DMS79 treated with DMSO at 0.1 percent for 48 hours (cell line): ENCODE measurements at places on chromosomes 11 and 22.
A peak's percentile ranks its signal among the peaks of the same experiment; 100 is the strongest.

- DNase-seq, result no peak
These were observed 1252.2 kb downstream of the JRKL start for GRCh38 chr11:97641988-97642387.

GRCh38 chr11:125873881-125874555 lies 13.4 kb upstream of the HYLS1 start:
- DNase-seq, result no peak

DNA sequence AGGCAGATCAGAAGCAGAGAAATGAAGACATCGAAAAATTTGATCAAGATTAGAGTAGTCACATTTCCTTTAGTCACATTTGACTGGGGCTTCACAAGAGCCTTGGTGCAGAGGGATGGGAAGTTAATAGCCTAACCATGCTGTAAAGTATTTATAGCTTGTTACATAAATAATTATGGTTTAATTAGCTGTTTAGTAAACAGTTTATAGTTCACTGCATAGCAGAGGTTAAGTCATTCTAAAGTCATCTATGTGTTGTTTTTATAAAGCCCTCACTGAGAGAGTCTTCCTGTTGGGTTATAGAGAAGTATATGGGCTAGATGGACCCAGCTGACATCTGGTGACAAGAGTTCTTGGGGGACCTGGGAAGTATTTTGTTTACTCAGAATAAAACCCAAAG lies 47.1 kb downstream of the INSC start:
- no peak for DNase-seq

DNA sequence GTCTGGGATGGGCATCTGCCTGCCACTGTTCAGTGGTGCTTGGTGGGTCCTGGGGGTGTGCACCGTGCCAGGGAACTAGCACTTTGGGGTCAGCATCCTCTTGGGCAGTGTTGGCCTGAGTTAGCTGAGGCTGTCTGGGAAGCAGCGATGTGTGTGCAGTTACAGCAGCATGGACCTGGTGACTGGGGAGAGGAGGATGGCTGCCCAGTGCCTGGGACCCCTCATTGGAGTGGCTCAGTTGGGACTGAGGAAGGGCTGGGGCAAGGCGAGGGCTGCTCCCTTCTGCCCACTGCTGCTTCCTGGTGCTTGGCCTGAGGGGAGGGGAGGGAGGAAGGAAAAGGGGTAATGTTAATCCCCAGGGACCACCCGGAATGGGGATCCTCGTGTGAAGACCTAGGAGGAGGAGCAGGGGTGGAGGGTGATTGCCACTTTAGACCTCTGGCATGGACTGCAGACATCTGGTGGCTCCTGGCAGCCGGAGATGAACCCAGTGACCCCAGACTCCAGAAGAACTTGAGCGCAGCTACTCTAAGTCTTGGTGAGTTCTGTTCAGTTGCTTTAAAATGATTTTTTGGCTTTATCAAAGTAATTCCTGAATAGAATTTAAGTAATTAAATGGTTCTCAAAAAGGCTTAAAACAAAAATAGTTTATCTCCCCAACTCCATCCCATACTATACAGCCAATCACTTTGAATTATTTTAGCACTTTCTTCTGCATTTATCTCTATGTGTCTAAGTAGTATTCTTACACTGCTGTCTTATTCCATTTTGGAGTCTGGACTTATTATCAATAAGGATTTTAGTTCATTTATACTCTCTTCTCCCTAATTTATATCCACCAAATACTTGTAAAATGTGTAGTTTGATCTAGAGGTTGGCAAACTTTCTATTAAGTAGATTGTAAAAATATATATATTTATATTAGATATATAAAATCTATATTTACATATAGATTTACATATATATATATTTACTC lies 15.4 kb upstream of the TMEM191C start:
- DNase-seq, result no peak

GRCh38 chr22:34696557-34696956 lies 369.4 kb upstream of the ISX start:
- DNase-seq, result no peak

DNA sequence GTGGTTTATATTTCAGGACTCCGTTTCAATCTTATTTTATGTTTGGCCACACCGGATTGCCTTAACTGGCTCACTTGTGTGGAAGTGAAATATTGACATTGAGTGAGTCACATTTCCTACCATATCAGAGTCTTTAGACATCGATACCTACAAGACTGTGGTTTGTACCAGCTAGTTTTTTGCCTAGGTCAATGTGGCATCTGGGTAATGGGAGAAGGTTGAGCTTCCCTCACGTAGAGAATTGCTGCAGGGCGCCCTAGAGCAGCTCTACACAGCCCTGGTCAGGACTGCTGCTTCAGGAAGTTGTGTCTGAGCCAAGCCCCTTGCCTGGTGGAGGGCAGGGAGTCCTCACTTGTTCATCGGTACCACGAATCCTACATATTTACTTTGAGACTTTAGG lies 1.6 kb downstream of the GRAMD1B start:
- peak; percentile 38 for DNase-seq

DNA sequence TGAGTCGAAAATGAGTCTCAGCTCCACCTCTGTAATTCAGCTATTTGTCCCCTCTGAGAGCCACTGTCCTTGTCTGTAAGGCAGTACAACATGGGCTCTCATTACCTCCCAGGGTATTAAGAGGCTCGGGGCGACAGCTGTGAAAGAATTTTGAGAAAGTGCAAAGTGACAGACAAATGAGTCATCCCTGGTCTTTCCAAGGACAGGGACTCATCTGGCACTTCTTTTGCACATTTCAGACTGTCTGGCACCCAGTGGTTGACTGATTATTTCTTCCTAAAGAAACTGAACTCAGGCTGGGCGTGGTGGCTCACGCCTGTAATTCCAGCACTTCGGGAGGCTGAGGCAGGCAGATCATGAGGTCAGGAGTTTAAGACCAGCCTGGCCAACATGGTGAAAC lies 62.1 kb upstream of the ARFGAP3 start:
- no peak for DNase-seq

DNA sequence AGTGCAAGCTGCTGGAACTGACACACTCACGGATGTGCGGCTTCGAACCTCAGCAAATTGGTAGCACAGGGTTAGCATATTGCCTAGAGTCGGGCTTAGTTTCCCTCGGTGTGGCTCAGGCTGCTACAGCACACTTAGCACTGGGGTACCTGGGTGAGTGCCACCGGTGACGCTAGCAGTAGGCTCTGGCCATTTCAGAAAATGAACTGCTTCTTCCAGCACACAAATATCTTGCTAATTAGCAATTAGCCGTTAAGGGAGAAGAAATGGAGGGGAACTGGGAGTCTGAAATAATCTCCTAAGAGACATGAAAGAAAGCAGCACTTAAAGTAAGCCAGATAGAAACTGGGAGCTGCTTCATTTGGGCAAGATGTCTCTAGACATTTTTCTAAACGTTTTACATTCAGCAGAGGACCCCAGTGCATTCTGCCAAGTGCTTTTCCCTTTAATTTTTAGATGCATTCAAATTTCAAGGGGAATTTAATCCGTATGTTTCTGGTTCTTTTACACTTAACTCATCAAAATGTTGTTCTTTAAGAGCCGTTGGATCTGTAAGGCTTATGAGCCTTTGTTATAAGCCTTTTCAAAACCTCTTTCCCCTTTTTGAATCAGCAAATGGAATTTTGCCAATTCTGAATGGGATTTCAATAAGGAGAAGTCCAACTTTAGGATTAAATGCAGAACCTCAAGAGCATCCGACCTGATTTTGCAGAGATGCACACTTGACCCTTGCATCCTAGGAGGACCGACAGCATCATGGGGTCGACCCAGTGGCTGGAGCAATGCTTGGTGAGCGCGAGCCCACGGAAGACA lies 708.1 kb downstream of the NTM start:
- DNase-seq, result no peak

- peak; percentile 50 for DNase-seq
These were observed 71.6 kb downstream of the CELSR1 start for GRCh38 chr22:46465793-46466192.

DNA sequence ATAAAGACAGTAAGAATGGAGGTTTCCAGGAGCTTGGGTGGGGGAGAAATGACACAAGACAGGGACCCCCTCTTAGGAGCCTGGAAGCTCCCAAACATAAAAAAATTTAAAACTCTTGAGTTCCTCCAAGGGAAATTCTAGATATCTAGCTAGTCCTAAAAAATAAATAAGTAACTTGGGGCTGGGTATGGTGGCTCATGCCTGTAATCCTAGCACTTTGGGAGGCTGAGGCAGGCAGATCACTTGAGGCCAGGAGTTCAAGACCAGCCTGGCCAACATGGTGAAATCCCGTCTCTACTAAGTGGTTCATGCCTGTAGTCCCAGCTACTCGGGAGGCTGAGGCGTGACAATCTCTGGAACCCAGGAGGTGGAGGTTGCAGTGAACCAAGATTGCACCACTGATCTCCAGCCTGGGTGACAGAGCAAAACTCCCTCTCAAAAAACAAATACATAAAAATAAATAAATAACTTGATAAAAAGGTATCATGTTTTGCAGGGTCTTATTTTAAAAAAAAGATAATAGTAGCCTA lies 20.0 kb upstream of the TOP3B start:
- DNase-seq, result no peak

GRCh38 chr22:24494528-24495364 lies at the start of gene UPB1:
UPB1 (plus strand) TSS chr22:24495332; CDS start chr22:24495404, 72 bp downstream.
- no peak for DNase-seq

GRCh38 chr22:23716811-23717801 lies 26.3 kb downstream of the RGL4 start:
- peak; percentile 27 for DNase-seq

DNA sequence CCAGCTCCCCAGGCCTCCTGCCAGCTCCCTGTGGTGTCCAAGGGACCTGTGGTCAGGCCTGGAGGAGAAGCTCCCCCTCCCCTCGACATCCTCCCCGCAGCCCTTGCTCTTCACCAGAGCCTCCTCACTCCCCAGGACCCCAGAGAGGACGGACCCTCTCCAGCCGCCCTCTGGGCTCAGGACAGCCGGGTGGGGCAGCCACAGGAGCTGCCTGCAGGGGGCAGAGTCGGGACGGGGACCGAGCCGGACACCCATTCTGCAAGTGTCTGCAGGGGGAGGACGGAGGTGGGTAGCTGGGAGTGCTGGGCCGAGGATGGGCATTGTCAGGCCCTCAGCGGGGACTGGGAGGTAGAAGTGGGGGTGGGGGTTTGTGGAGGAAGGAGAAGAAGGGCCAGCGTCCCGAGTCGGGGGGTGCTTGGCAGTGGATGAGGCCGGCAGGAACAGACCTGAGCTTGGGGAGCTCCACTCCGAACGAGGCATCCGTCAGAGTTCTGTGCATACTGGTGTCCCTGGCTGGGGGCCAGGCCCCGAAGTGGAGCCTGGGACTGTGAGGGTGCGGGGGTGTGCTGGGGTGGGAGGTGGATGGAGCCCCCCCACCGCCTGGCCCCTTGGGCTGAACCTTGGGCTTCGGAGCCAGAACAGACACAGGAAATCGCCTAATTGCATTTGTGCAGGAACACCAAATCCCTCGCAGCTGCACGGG lies 15.2 kb downstream of the PRR33 start:
- no peak for DNase-seq
